ENCODE measurements at places on chromosomes 3 and 15.

DNA sequence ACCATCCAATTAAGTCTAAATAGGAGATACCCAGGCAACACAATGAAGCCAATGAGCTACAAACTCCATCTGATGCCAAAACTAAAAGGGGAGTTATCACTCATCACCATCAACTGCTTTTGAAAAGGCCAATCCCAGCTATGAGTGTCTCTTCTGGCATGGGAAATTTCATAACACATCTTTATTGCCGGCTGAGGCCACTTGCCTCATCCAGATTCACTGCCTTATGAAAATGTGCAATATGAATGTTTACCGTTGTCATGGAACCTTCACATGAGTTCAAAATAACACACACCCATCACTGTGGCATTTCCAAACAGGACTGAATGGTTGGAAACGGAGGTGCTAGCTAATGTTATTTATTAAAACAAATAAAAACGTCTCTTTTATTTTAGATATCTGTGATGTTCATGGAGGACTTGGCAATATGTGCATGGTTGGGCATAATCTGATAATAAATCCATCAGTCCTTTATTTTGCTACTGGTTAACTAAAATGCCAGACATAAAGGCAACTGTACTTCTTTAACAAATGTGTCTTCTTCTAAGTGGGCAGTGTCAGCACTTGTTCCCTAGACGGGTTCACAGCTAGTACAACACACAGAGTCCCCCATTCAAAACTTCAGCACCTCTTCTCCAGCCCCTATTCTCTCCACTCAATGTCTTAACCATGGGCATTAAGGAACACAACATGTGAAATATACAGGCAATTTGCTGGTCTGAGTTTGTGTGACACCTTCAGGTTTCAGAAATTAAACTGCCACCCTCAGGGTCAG lies 143.9 kb downstream of the MAGI1 start:
- no peak for DNase-seq

DNA sequence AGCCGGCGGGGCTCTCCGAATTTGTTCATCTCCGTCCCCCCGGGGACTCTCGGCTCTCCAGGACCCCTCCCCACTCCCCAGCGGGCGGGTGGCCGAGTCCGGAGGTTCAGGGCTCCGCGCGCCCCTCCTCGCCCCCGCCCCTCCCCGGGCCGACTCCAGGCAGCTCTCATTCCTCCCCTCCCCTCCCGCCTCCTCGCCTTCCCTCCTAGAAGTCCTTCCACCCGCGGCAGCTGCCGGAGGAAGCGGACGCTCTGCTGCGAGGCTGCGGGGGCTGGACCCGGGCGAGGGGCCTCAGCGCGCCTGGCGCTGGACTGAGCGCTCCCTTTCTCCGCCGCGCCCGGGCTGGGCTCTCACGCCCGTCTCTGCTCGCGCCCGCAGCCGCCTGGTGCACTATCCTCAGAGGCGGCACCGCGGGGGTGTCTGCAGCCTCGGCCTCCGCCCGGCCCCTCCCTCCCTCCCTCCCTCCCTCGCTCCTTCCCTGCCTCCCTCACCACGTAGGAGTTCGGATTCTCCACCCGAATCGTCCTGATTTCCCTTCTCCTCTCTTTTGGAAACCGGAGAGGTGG lies at the start of gene ROBO2:
TSS of gene ROBO2 (plus strand) at position 494 of the 566 bp plus-strand sequence. CDS start 687 bp downstream, outside the sequence.
- DNase-seq = no peak

GRCh38 chr15:66729331-66729951 lies 27.4 kb downstream of the SMAD6 start:
- no peak for DNase-seq

GRCh38 chr3:64225695-64226499 lies 631 bp upstream of the PRICKLE2 start:
- DNase-seq = no peak

DNA sequence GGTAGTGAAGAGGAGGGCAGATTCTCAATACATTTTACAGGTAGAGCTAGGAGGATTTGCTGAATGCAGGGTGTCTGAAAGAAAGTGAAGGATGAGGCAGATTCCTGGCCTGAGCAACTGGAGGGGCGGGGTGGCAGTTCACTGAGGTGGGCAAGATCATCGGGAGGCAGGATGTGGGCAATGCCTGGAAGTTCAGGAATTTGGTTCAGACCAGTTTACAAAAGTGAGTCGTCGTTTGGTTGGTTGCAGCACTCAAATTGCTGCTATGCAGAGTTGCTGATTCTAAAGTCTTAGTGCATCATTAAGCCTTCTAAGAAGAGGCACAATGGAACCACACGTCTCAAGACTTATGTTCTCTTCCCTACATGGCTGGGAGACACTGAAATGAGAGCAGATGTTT lies 134.0 kb downstream of the MFSD1 start:
- DNase-seq = no peak
